ENCODE measurements at places on chromosomes 2 and 18. TPM values are rescaled to one million over a fixed set of nuclear protein-coding genes. Genes with fewer than 3 reads are reported as not detected.
A peak's percentile ranks its signal among the peaks of the same experiment; 100 is the strongest.

GRCh38 chr2:68689553-68690537 is 44.8 kb upstream of the ARHGAP25 start:
- peak; percentile 35 for DNase-seq

DNA sequence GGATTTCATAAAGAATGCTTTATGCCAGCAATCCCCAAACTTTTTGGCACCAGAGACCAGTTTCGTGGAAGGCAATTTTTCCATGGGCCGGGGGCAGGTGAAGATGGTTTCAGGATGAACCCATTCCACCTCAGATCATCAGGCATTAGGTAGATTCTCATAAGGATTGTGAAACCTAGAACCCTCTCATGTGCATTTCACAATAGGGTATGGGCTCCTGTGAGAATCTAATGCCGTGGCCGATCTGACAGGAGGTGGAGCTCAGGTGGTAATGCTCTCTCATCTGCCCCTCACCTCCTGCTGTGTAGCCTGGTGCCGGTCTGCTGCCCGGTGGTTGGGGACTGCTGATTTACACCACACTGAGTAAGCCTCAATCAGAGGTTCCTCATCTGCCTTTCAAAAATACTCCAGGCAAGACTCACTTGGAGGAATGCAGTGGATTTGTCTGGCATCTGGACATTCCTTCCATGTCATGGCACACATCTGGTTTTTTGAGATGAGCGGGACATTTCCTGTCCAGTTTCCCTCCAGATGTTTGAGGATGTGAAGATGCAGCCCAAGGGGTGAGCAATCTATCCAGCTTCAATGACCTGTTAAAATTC is 185.8 kb downstream of the VAPA start:
- no peak for DNase-seq

DNA sequence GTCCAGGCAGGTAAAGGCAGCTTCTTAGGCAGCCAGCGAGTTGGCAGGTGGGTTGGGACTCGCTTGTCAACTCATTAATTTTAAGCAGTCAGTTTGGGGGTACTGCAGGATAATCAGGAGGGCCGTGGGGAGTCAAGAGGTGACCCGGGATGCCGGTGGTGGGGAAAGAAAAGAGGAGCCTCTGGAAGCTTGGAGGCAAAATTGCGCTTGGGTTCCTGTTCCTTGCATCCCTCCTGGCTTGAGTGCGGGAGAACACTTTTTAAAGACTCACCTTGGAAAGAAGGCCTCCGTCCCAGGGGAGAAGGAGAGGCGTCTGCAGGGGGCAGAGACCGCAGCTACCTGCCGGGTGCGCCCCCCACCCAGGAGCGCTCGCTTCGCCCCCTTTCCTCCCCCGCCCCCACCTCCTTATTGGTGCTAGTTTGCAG is at the start of gene KCNJ3:
KCNJ3 (plus strand) TSS at position 400 of the 425 bp plus-strand sequence. CDS start 81 bp downstream, outside the sequence.
- no peak for DNase-seq

The AQP12A gene
- total RNA-seq, result not detected

- DNase-seq, result peak; percentile 78
These were observed 2.0 kb downstream of the ZNF521 start for GRCh38 chr18:25349926-25350487.

DNA sequence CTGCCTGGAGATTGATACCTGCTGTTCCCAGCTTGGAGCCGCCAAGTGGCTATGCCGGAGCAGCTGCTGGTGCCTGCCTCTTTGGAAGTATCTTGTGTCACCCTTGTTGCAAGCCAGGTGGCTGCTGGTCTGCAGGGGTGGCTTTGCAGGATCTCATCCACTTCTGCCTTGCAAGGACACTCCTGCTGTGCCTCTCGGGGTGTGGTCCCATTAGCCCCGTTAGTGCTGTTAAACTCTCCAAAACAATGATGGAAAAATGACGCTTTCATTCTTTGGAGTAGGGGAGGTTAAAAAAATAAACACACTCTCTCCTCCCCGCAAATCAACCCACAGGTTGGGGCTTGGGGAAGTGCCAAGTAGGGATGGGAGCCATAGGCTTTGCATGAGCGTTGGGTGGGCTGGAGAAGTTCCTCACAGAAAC is 352.8 kb downstream of the RNF144A start:
- DNase-seq, result peak; percentile 8

- no peak for DNase-seq
These were observed 52.4 kb downstream of the GLI2 start for GRCh38 chr2:120787822-120788700.

The MPP4 gene
- total RNA-seq, result 0.18 TPM

The SMYD1 gene
- total RNA-seq, result 169 TPM

The KCNS3 gene
- 6.6 TPM for total RNA-seq

The CLEC4F gene
- total RNA-seq, result 0.09 TPM

GRCh38 chr18:23173912-23174311 is 38.6 kb downstream of the CABLES1 start:
- DNase-seq, result no peak

- DNase-seq, result no peak
These were observed 44.0 kb downstream of the CAPN13 start for GRCh38 chr2:30763151-30763660.

The DCC gene
- total RNA-seq, result 0.13 TPM
